Activated T-helper 2 cell treated with anti-CD3 and anti-CD28 coated beads, Interferon-gamma antibody, Interleukin-2, Interleukin-4, amounts not matched to agents 10 μg/mL and 5 μg/mL and 100 μg/mL, durations not matched to agents 14 hours and 24 hours and 36 hours (primary cell): ENCODE measurements at places on chromosomes 3 and 15. TPM values are rescaled to one million over a fixed set of nuclear protein-coding genes. Genes with fewer than 3 reads are reported as not detected.

The KCNMB2 gene
- total RNA-seq = not detected in 2 replicates

DNA sequence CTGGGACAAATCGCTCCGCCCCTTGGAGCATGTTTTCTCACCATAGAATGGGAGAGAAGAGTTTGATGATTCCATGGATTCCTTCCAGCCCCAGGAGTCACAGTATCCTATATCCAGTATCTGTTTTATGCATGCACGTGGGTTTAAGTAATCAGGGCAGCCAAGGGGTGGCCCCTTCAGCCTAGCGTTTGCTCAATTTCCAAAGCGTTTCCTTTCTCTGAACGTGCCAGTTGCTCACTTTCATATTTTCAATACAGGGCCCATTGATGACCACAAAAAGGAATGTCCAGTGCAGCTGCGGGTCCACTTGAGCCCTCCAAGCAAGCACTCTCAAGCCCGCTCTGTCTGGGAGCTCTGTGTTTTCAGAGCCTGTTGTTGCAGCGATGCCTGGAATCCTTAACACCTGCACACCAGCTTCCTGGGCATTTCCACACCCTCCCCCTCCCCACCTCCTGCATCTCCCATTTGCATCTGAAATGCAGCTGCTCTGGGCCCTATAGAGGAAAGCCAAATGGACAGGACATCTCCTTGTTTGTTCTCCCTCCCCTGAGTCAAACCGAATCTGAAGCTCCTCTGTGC is 164.3 kb upstream of the LPP start:
- no peaks in the 10 kb centered on the region for H3K27me3 ChIP-seq
- H3K4me1 ChIP-seq = peaks cover 61% of the 10 kb centered on the region
- H3K36me3 ChIP-seq = no peaks in the 10 kb centered on the region
- no peak overlapping the region for H3K27ac ChIP-seq
- H3K4me3 ChIP-seq = no peak overlapping the region
- DNase-seq = no peak

- H3K4me1 ChIP-seq = peaks cover 50% of the 10 kb centered on the region
- H3K27me3 ChIP-seq = no peaks in the 10 kb centered on the region
- H3K36me3 ChIP-seq = peaks cover 74% of the 10 kb centered on the region
- H3K27ac ChIP-seq = peak overlapping the region; percentile 15
Measured at GRCh38 chr3:15726043-15726442, 71.7 kb downstream of the ANKRD28 start.

The TMEM158 gene
- total RNA-seq = 1.7 and 1.9 TPM in 2 replicates

- H3K4me3 ChIP-seq = no peak overlapping the region
- peaks cover 8% of the 10 kb centered on the region for H3K4me1 ChIP-seq
- H3K27me3 ChIP-seq = no peaks in the 10 kb centered on the region
Measured at GRCh38 chr3:184005941-184006507, 11.7 kb downstream of the ABCC5 start.

The LIPH gene
- total RNA-seq = not detected in 2 replicates

DNA sequence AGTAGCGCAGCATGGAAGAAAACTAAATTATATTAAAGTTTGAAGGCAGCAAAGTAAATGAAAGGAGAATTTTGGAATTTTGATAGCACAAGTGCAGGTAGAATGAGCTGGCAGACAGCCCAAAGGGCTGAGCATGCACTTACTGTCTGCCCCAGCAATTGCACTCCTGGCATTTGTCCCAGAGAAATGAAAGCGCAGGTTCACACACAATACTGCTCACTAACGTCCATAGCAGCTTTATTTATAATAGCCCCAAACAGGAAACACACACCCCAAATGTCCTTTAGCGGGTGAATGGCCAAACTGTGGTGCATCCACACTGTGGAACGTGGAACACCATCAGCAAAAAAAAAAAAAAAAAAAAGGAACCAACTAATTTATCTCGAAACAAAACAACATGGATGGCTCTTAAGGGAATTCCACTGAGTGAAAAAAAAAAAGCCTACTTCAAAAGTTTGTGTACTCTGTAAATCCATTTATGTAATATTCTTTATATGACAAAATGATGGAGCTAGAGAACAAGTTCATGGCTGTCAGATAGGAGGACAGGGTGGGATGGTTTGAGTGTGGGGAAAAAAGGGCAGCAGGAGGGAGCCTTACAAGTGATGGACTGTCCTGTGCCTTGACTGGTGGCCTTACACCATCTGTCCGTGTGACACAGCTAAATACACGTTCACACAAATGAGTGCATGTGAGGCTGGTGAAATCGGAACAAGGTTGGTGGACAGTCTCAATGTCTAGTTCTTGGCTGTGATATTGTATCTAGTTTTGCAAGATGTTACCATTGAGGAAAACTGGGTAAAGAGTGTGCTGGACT is 6.0 kb upstream of the TM2D3 start:
- H3K36me3 ChIP-seq = peaks cover 19% of the 10 kb centered on the region
- no peaks in the 10 kb centered on the region for H3K27me3 ChIP-seq
- no peak overlapping the region for H3K4me3 ChIP-seq
- DNase-seq = no peak

The TAGLN3 gene
- total RNA-seq = 0.34 and 0.46 TPM in 2 replicates

DNA sequence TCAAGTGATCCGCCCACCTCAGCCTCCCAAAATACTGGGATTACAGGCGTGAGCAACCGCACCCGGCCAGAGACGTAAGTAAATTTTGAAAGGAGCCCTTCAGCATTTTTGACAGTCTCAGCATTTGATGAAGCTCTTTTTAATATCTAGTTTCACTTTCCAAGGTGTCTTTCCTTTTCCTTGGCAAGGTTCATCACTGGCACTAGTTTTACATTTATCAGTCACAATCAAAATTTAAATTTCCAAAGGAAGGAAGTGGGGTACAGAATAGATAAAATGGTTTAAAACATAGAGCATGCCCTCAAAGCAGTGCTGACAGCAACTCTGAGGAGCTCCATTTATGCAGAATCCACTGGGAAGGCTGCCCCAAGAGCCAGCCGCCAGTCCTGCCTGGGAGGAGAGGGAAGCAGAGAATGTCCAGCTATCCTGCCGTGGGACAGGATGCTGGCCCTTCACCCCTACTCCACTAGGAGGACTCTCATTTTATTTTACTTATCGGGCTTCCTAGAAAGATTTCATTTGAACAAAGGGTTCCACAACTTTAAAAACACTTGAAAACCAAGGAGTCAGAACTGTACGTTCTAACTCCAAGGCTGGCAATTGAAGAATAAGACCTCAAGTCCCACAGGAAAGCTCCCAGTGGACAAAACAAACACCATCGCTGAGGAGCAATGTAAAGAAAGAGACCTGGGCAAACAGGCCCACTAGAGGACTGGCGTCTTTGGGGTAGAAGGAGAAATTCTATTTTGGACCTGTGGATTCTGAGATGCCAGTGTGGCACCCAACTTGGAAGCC is 9.9 kb downstream of the SFMBT1 start:
- peaks cover 39% of the 10 kb centered on the region for H3K4me1 ChIP-seq
- H3K4me3 ChIP-seq = no peak overlapping the region
- peaks cover 3% of the 10 kb centered on the region for H3K36me3 ChIP-seq
- H3K27me3 ChIP-seq = no peaks in the 10 kb centered on the region
- H3K27ac ChIP-seq = no peak overlapping the region

DNA sequence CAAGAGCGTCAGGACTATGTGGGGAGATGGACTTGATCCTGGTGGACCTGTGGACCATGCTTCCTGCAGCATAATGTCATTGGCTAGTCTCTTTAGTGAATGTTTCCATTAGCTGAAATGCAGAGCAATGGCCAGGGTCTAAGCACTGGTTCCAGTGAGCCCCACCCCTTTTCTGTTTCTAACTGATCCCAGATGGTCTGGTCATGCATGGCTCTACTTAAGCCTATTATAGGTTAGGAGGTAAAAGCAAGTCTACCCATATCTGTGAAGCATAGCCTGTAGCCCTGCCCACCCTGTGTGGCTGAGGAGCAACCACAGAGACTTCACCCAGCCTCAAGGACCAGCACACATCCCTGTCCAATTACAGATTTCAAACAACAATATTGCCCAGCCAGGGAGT is 419.2 kb downstream of the ZNF385D start:
- no peak overlapping the region for H3K27ac ChIP-seq
- H3K36me3 ChIP-seq = no peaks in the 10 kb centered on the region
- no peaks in the 10 kb centered on the region for H3K4me1 ChIP-seq
- H3K4me3 ChIP-seq = no peak overlapping the region
- DNase-seq = no peak

DNA sequence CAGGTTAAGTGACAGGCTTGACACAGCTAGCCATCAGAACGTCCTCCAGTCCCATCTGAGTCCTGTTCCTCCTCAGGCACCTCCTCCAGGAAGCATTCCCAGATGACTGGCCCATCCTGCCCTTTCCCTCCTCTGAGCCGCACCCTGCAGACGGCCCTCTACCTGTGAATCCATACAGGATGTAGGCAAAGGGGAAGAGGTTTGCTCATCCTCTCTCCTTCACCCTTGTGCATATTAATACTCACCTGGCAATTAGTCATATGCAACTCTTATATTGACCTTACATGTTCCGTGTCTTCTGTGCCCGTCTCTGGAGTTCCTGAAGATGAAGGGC is 61.9 kb downstream of the SMAD3 start:
- H3K4me3 ChIP-seq = no peak overlapping the region
- peaks cover 18% of the 10 kb centered on the region for H3K36me3 ChIP-seq
- DNase-seq = no peak
- peak overlapping the region; percentile 45 for H3K27ac ChIP-seq
- H3K27me3 ChIP-seq = no peaks in the 10 kb centered on the region

DNA sequence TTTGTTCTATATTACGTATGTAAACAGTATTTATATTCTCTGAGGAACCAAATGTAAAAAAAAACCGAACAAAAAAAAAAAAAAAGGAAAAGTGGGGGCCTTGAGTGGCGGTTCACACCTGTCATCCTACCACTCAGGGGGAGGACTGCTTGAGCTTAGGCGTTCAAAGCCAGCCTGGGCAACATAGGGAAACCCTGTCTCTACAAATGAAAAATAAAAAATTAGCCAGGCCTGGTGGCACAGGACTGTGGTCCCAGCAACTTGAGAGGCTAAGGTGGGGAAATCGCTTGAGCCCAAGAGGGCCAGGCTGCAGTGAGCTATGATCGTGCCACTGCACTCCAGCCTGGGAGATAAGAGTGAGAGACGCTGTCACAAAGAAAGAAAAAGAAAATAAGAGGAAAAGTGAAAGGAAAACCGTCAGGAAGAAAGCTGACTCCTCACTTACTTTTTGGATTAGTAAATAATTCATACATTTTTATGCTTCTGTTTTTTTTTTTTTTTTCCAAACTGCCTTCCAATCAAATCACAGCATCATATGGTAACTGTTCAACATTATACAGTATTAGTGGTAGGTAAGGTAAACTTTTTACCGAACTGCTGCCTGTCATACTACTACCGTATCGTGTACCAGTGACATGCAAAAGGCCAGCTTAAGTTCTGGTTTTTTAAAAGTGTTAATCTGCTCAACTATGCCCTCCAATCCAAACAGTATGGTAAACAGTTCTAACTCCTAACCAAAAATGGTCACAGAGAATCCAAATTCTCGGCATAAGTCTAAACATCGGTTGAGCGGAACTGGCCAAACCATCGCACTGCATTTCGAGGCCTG is 1.2 kb downstream of the PHC3 start:
- peaks cover 23% of the 10 kb centered on the region for H3K4me1 ChIP-seq
- no peaks in the 10 kb centered on the region for H3K27me3 ChIP-seq
- DNase-seq = no peak
- peak overlapping the region; percentile 94 for H3K4me3 ChIP-seq
- peaks cover 39% of the 10 kb centered on the region for H3K36me3 ChIP-seq

The PEX11A gene
- total RNA-seq = 1.0 and 1.8 TPM in 2 replicates
